ENCODE measurements at places on chromosomes 11 and 22.
A peak's percentile ranks its signal among the peaks of the same experiment; 100 is the strongest.

DNA sequence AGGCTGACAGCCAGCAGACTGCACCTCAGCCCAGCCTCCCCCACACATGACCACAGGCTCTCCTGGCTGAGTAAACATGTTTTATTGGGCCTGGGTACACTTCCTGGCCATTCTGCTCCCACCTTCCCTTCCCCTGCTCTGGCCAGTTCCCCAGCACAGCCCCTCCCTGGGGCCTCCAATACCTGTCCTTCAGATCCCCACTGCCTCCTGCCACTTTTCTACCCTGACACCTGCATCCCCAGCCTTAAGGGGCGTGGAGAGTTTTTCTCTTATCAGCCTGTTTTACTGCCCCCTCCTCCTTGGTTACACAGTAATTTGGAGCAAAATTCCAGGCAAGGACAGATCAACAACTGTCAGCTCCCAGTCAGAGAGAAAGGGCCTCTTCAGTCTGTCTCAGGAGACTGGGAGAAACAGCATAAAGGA is at the start of gene ISX:
ISX (plus strand) TSS at position 363 of the 423 bp plus-strand sequence. CDS start 930 bp downstream, outside the sequence.
- no peak for DNase-seq

GRCh38 chr11:70471254-70471653 is 72.9 kb downstream of the CTTN start:
- DNase-seq = no peak

GRCh38 chr11:32829680-32830412 is at the start of gene PRRG4:
Gene PRRG4 (plus strand): TSS chr11:32829927. CDS start chr11:32830530, 603 bp downstream.
- DNase-seq = peak; percentile 11

- no peak for DNase-seq
Observed at GRCh38 chr11:134398644-134399292, 13.3 kb downstream of the B3GAT1 start.

- peak; percentile 19 for DNase-seq
Observed at GRCh38 chr11:63478896-63479295, 12.1 kb downstream of the PLAAT5 start.

- no peak for DNase-seq
Observed at GRCh38 chr11:124869331-124869730, 4.1 kb downstream of the ROBO3 start.

DNA sequence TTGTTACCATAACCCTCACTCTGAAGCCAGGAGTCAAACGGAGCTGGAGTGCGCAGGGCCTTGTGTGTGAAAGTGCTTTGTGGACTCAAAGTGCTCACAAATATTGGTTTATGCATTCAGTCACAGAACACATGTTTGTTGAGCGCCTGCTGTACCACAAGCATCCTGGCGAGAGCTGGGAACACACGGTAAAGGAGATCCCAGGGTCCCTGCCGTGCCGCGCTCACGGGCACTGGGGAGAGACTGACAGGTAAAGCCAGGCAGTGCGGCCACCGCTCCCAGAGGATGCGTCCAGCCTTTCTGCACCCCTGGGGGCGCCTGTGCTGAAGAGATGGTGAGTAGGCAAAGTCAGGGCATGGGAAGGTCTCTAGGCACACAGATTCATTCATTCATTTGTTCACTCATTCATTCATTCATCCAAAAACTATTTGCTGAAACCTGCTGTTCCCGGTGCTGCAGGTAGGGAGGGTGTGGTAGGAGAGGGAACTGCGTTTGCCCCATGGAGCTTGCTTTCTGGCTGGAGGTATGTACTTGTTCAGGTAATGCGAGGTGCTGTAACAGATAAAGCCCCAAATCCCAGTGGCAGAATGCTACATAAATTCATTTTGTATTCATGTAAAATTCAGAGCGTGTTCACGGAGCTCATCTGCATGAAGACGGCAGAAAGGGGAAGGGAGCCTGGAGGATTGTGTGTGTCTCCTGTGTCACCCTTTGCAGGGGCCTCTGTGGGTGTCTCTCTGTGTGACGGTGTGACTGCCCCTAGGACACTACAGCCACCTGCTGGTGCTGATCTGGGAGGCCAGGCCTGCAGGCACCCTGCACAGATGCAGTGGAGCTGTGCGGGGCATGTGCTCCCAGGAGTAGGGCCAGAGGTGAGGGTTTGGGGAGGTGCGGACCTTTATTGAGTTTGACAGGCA is 167.0 kb upstream of the B3GAT1 start:
- no peak for DNase-seq

DNA sequence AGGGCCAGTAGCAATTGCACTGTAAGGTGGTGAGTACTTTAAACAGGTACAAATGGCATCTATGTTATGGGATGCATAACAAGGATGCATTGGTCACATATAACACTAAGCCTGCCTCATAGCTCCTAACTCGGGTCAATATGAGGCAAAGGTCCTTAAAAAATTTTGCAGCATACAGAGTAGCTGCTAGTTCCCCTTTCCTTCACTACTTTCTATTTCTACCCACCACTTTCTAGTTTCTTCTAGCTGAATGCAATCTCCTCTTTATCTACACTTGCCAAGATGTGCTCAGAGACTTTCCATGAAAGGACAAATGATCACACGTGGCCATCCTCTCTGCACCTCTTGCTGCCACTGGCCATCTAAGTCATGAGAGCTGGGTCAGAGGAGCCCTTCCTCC is 9.8 kb downstream of the OR51F2 start:
- no peak for DNase-seq

GRCh38 chr11:113240790-113241635 is 73.4 kb upstream of the TTC12 start:
- DNase-seq = no peak

- no peak for DNase-seq
Observed at GRCh38 chr11:32420937-32421901, 14.1 kb downstream of the WT1 start.

- DNase-seq = peak; percentile 65
Observed at GRCh38 chr22:30390974-30391691, 3.9 kb upstream of the RNF215 start.

- DNase-seq = no peak
Observed at GRCh38 chr11:13090228-13090708, 81.2 kb downstream of the RASSF10 start.

DNA sequence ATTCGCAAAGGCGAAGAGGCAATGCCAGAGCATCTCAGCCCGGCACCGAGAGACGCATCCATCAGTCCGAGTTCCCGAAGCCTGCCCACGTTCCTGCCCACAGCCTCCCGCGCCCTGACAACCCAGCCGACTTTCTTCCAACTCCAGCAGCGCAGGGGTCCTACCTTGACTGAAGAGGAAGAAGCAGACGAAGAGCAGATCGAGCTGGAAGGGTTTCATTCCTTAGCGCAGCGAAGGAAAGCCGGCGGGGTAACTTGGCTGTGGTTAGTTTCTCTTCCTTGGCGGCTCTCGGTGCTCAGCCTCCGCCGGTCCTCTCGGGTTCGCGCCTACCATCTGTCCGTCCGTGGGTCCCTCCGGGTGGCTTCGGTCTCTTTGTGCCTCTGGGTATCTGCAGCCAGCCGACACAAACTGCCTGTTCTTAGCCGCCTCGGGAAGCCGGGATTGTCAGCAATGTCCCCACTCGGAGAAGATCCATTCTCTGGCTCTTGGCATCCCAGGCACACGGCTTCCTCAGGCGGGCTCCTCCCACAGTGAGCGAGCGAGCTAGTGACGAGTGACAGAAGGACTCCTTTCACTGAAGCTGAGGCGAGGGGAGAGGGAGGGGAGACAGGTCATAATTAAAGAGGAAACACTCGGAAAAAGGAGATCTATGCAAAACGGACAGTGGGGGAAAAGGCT is at the start of gene KIRREL3:
KIRREL3 (minus strand) TSS at position 480 of the 678 bp plus-strand sequence.
- no peak for DNase-seq

DNA sequence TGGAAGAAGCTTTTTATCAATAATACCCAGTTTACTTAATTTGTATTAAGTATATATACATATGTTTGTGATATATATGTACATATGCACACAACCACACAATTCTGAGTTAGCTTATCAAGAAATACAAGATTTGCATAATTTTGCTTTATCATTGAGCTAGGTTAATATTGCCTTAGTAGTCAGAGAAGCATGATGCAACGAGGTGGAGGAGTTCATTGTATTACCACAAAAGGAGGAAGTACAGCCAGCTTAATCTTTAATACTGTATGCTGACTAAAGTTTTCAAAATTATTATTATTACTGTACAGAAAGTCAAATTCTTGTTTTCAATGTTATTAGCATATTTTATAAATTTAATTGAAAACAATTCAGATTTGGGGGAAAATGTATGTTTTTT is 278.4 kb upstream of the PDGFD start:
- no peak for DNase-seq

- DNase-seq = no peak
Observed at GRCh38 chr11:31509051-31509428, 382 bp downstream of the IMMP1L start.

DNA sequence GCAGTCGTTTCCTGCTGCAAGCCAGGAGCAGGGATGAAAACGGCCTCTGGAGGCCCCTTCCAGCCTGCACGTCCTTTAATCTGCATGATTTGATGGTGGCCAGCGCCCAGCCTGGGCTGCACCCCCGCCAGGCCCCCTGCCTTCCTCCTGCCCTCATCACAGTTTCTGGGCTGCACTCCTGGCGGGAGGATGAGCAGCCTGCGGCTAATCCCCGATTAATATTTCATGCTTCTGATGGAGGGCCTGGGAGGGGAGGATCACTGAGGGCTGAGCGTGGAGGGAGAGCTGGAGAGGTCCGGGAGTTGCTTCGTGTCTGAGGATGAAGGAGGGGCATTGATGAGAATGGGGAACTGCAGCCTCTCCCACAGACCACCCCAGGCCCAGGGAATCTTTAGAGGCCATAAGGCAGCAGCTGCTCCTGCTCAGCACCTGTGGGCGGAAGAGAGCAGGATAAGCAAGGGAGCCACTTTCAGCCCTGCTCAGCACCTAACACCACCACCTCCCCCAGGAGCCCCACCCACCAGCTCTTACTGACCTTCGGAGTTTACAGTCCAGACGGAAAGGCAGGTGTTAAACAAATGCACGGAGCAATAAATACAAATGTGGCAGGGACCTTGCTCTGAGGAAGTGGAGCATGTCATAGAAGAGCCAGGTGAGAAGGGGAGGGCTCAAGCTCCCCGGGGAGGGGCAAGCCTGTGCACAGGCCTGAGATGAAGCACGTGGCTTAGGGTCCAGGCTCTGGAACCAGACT is 135.0 kb upstream of the NECTIN1 start:
- DNase-seq = no peak

DNA sequence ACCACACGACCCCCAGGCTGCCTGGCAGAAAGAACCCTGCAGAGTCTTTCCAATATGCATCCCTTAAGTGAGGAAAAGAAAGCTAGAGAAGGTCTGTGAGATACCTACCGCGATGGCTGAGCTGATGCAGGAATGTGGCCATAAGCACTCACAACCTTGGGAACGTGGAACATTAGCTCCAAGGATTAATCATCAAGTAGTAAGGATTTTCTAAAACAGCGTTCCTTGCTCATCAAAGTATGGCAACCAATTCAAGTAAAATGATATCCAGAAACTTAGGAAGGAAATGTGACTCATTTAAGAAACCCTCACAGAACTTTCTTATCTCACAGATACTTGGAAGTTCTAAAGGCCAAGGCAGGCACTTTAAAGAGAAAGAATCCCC is 12.8 kb downstream of the PACSIN2 start:
- no peak for DNase-seq

DNA sequence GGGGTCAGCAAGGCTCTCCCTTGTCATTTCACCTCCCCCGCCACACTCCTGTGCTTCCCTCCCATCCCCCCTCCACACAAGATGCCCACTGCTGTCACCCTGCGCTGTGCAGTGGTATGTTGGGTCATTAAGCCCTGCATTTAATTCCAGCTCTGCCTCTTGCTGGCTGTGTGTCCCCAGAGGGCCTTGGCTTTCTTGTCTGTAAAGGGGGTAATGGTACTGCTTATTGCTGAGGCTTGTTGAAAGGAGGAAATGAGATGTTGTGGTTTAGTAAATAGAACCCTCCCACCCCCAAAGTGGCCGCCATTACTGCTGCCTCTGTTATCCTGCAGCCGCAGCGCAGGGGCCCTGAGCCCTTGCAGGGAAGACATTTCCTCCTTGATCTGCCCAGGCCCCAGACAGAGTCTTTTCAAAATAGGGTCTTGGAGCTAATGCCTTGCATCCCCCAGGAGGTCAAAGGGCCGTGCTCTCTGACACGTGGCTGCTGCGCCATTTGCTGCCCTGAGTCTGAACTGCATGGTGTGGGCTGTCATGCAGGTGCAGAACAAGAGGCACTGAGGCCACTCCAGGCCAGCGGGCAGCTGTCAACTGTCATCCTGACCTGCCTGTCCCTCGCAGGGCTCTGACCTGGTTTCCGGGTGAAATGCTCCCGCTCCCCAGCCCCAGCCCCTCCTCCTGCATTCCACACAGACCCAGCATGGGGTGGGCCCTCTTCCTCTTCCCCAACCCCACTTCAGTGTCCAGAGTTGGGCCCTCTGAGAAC is 18.7 kb downstream of the PVALB start:
- DNase-seq = no peak

- no peak for DNase-seq
Observed at GRCh38 chr22:41001722-41002122, 50.5 kb downstream of the RBX1 start.

GRCh38 chr22:20004464-20004863 is 12.2 kb downstream of the ARVCF start:
- DNase-seq = no peak

- DNase-seq = no peak
Observed at GRCh38 chr22:31613286-31613903, 48.6 kb downstream of the PISD start.

GRCh38 chr11:132772703-132773545 is 759.4 kb downstream of the OPCML start:
- DNase-seq = no peak

DNA sequence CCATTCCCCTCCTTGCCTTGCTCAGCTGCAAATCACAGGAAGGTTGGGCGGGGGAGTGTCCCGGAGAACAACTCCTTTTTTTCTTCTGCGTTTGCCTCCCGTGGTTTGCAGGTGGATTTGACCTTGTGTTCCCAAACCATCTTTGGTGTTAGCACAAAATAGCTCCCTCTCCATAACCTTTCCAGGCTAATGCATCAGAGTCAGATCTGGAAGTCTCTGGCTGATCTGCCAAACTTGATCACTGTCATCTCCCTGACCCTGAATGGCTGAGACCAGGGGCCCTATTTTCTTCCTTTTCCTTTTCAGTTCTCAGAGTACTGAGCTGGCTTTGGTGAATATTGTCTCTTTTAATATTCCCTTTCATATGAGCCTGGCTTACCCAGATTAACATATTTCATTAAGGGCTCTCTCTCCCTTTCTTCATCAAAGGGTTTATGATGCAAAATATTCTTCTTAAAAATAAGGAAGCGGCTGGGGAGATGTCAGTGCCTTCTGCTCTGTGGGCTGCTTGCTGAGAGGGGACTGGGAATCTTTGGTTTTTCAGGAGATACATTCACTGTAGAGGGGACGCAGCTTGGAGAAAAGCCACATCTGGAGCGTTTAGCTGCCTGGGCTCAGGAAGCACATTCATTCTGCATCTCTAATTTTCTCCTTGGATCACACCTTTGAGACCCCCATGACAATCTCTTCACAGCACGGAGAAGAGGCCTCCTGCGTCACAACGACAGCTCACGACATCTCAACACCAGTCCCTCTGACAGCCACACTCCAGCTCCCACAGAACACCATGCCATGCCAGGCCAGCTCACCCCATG is 148.3 kb downstream of the CEP164 start:
- no peak for DNase-seq

GRCh38 chr11:14237444-14237961 is 121.5 kb downstream of the RRAS2 start:
- DNase-seq = no peak

GRCh38 chr11:99614352-99614751 is 593.6 kb downstream of the CNTN5 start:
- DNase-seq = no peak

GRCh38 chr22:35212996-35213395 is 44.3 kb upstream of the HMGXB4 start:
- DNase-seq = no peak

GRCh38 chr22:36833073-36833472 is 16.2 kb upstream of the PVALB start:
- no peak for DNase-seq

Data from stimulated activated CD4-positive, alpha-beta T cell treated with anti-CD3 and anti-CD28 coated beads, Interleukin-1b, Interleukin-23, amount 100 ng/mL, for 1 hour (primary cell).